ENCODE measurements at places on chromosomes 5 and 9.
A peak's percentile ranks its signal among the peaks of the same experiment; 100 is the strongest.

DNA sequence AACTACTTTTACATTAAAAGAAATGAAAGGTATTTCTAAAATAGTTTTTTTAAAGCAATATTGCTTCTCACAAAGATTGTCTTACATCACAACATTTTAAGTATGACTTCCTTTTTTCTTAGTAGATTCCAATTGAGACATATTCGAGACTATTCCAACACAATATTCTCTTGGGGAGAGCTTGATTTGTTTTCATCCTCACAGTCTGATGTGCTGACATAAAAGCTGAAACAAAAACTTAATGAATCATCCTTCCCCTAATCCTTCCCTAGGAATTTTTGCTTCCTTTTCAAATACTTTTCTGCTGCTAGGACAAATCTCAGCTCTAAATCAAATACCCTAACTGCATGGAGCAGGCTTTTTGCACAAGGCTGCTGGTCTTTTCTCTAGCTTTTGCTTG, 245.8 kb upstream of the MAP3K1 start:
- DNase-seq: no peak

GRCh38 chr5:9168791-9169556, 376.9 kb downstream of the SEMA5A start:
- no peak for DNase-seq

GRCh38 chr9:131423171-131423581, 29.3 kb downstream of the PRRC2B start:
- no peak for DNase-seq

GRCh38 chr5:9063615-9064245, 482.1 kb downstream of the SEMA5A start:
- no peak for DNase-seq

GRCh38 chr5:128083811-128084227, 253 bp downstream of the SLC12A2 start:
- DNase-seq: no peak

DNA sequence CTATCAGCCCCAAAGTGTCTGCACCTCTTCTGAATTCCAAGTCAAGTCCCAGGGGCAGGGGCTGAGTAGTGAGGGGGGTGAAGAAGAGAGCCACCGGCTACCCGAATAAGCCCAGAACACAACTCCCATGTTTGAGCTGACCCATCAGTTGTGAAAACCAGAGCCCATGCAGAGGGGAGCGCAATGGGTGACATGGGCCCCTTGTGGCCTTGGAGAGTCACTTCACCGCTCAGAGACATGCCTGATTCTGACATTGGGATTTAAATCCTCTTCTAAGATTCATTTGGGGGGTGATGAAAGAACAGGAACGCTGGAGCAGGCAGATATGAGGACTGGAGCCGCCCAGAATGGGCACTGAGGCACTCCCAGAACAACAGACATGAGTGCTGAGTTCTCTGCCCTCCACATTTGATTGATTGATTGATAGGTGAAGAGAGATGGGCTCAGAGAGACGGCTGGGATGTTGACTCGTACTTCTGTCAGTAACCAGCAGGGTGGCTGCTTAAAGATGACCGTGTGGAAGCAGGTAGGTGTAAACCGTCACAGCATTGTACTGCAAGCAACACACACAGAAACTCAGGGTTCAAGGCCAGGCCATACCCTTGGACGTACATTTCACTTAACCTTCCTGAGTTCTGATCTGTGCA, 74.3 kb downstream of the GPR21 start:
- DNase-seq: no peak

- DNase-seq: no peak
Observed at GRCh38 chr5:180113660-180114303, 42.2 kb upstream of the RNF130 start.

DNA sequence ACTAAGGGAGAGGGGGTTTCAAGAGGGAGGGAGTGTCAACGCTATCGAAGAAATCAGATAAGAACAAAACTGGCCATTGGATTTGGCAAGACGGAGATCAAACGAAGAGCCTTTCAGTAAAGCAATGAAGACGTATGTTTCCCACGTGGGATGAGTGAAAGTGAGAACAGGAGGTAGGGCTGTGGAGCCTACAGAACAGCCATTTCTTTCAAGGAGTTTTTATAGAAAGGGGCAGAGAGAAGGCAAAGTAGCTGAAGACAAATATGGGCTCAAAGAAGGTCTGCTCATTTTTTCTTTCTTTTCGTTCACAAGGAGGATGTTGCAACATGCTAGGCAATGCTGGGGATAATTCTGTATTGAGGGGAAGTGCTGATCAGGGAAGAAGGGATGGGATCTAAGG, 98.3 kb downstream of the SUSD1 start:
- no peak for DNase-seq

DNA sequence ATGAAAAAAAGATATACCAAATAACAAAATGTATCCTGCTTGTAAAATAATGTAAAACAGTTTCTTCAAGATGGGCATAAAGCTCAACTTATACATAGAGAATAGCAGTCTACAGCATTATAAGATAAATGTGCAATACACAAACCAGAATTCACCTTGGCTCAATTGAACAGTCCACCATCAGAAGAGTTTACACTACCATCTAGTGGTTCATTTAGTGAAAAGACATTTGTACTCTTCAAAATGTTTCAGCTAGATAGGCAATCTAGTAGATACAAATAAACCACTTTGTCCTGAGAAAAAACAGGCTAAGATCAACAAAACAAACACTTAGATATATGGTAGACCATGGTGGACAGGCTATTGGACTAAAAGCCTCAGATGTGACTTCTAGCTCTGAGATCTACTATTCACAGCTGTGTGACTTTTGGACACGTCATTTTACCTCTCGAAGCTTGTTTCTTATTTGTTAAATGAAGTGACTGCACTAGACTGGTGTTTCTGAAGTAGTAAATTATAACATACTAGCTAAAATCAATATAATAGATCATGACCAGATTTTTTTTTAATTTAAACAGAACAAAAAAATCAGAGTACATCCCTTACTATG, 22.1 kb upstream of the TPD52L3 start:
- DNase-seq: peak; percentile 29

GRCh38 chr5:116569999-116570398, 4.6 kb downstream of the SEMA6A start:
- DNase-seq: no peak

- DNase-seq: no peak
Observed at GRCh38 chr9:93217706-93218105, 33.8 kb downstream of the WNK2 start.

- no peak for DNase-seq
Observed at GRCh38 chr9:109963079-109963478, 183.1 kb downstream of the PALM2AKAP2 start.

DNA sequence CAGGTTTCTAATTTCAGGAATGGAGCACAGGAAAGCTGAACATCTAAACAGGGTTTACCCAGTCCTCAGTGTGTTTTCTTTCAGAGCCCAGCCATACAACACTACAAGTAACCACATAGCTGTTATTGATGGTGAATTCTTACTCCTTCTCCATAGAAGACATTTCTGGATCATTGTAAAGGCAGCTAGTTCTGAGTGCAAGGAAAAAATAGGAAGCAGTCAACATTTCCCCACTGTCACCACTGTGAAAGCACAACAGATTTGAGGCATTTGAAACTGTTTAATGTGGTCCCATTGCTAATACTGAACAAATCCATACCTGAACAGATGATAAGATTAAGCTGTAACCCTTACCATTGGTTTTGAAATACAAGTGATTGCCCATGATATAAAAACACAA, 145.0 kb upstream of the PCA3 start:
- no peak for DNase-seq

DNA sequence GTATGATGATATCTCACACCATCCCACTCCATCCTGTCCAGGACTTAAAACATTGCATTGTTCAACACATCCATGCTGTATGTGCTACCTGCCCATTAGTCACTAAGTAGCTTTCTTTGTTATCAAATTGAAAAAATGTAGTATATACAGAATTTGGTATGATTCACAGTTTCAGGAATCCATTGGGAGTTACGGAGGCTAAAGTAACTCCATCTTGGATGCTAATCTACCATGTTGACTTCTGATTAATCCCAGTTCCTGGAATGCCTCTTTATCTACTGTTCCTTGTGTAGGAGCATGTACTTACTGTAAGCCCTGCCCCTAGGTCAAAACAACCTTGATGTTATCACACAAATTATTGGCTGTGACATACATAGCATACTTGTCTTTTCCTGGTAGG, 38.9 kb upstream of the FOXB2 start:
- no peak for DNase-seq

DNA sequence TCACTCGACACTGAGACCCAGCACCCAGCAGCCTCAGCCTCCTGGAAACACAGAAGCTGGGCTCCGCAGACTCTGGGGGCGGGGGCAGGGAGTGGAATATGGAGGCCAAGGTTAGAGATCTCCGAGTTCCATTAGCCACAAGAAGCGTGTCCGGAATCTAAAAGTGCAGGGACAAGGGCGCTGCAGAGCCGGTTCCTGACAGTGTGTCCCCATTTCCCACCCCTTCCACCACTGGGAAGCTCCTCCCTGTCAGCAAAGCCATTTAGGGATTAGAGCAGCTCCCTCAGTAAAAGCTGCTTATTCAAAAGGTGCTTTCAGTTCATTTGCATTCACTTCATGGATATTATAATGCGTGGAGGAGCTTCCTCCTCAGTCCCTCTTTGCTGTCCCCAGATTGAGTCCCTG, 74.1 kb upstream of the HSPA9 start:
- DNase-seq: no peak

GRCh38 chr5:72268753-72269410, 51.2 kb downstream of the MRPS27 start:
- no peak for DNase-seq

GRCh38 chr5:132622608-132623007, 35.4 kb upstream of the IL13 start:
- DNase-seq: no peak

GRCh38 chr5:66710557-66711088, 114.4 kb downstream of the MAST4 start:
- no peak for DNase-seq

DNA sequence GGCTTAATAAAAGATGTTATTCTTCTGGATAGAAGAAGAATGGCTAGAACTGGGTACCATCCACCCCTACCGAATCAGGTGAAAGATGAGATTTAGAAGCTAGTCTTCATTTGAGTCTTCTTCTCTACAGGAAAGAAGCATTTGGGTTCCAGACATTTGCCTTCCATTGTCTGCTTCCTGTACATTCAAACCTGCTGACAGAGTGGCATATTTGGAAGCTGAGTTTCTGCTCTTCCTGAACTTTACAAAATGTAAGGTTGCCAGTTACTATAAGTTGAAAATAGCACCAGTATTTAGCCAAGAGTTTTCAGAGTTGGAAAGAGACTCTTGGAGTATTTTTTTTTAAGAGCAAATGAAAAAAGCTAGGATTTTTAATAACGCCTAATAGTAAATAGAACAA, 525.4 kb upstream of the TLE4 start:
- no peak for DNase-seq

DNA sequence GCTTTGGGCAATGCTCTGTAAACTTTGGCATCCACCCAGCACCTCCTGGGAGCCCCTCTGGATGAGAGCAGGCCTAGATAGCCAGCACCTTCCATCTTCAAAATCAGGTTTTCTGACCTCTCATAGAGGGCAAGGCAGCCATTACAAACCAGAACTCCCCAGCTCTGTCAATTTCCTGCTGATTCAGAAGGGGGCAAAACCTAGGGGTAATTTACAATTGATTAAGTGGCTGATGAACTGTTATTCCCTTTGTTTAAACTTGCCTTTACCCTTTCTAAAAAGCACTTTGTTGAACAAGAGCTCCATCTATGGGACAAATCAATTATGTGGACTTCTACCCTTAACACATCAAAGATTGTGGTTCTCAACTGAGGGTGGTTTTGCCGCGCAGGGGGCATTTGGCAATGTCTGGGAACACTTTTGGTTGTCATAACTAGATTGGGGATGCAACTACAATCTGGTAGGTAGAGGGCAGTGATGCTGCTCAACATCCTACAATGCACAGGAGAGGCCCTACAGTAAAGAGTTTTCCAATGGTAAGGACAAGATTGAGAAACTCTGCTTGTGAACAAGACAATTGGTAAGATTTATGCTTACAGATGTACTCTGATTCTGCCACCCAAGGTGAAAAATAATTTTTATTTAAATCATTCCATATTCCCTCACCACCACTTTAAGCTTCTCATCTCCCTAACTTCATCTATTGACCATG, 184.1 kb downstream of the MARCHF11 start:
- DNase-seq: peak; percentile 5

DNA sequence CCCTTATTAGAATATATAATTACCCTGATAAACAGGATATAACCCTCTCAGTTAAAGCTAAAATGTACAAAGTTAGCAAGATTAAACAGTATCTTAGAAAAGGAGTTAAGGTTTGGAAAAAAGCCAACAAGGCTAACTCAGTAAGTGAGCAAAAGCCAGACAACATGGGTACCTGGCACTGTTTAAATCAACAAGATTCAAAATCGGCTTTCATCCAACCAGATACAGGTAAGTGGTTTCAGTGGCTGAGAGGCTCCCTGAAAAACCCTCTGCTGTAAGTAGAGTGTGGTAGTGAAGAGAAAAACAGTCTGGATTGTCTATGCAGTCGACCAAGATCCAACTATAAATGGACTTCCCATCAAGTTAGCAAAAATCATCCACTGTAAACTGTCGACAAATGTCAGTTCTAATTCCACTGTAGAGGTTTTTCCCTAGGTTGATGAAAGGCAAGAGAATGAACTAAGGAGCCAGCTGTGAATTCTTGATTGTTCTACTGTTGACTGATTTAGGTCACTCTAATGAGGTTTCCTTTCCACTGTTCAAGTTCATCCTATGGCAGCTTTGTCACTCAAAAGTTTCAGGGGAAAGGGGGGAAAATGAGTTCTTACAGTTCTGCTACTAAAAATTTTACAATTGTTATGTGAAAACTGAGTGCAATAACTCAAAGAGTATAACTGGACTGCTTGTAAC, 27.3 kb downstream of the ETF1 start:
- DNase-seq: no peak

GRCh38 chr5:73902327-73903051, 276.5 kb downstream of the ARHGEF28 start:
- peak; percentile 100 for DNase-seq

GRCh38 chr5:37668524-37669047, 171.3 kb downstream of the GDNF start:
- peak; percentile 80 for DNase-seq

- DNase-seq: no peak
Observed at GRCh38 chr9:83520292-83520691, 17.9 kb downstream of the FRMD3 start.

- no peak for DNase-seq
Observed at GRCh38 chr5:111997711-111998110, 240.7 kb upstream of the NREP start.

DNA sequence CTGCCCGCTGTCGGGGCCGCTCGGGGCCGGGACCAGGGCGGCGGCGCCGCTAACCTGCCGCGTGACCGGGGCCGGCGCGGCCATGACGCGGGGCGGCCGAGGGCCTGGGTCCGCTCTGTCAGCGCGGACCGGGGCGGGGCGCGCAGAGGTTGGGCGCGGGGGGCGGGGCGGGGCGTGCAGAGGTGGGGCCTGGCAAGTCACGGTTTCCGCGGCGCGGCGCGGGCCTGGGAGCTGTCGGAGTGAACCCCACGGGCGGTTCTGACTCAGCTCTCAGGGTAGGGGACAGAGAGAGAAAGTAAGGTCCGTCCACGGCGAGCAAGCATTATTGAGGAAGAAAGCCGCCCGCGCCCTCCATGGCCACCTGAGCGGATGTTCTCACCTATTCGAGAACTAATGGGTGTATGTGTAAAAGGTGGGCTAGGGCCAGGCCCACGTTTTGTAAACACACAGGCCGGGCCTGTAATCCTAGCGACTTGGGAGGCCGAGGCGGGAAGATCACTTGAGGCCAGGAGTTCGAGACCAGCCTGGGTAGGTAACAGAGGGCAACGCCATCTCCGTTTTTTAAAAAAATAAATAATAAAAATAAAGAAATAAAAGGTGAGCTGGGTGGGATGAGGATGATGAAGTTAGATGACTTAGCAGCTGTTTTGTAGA, at the start of gene PRXL2C:
Gene PRXL2C, minus strand, starts transcription at position 120 of the 654 bp plus-strand sequence. Its CDS starts 36 bp downstream, at position 84.
- no peak for DNase-seq

- no peak for DNase-seq
Observed at GRCh38 chr9:121325387-121325786, 44.7 kb downstream of the STOM start.

Measured in NCI-H446 treated with DMSO at 0.1 percent for 48 hours (cell line).